T-helper 9 cell (primary cell): ENCODE measurements at places on chromosomes 3 and 15.

- DNase-seq = no peak
These were observed 61.1 kb downstream of the CCNL1 start for GRCh38 chr3:157098823-157099185.

- DNase-seq = peak; percentile 69
These were observed 16.1 kb downstream of the CD276 start for GRCh38 chr15:73700041-73700842.

DNA sequence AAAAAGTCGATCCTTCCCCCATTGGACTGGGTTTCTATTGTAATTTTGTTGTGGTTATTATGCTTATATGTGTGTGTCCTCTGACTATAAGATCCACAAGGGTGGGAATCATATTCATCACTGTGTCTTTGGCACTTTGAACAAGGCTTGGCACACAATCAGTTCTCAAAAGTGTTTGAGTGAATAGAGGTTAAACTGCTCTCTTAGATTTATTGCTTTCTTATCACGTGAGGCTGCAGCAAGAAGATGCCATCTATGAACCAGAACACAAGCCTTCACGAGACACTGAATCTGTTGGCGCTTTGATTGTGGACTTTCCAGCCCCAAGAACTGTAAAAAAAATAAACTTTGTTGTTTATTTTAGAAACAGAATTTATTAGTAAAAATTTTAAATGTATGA is 295.0 kb upstream of the MDFIC2 start:
- no peak for DNase-seq

DNA sequence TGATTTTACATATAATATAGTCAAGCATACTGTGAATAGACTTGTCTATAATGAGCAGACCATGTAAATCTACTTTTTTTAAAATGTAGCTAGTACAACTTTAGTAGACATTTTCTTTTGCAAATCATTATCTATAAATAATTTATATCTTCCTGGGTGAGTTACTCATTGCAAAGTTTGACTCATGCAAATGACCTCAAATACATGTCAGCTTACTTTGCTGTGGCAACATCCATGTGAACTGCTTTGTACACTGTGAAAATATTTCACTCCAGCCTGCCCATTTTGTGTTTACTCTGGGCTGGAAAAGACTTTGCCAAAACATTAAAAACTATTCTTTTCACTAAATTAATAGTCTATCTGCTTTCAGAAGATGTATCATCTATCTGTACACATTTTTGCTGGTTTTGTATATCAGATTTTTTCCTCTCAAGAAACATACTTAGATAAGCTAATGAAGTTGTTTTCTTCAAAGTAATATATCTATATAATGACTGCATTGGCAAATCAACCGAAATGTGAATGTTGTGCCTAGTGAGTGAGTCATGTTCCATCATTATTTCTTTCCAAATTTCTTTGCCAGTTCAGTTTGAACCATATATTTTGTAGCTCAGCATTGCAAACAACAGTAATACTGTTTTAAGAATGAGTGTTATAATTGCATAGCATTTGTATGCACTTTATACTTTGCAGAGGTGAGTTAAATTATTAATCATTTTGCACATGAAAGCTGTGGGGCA is 26.5 kb downstream of the IGSF10 start:
- DNase-seq = no peak

GRCh38 chr3:61876797-61877196 is 315.4 kb downstream of the PTPRG start:
- no peak for DNase-seq

GRCh38 chr3:132840201-132840700 is 118.0 kb upstream of the NPHP3 start:
- no peak for DNase-seq

DNA sequence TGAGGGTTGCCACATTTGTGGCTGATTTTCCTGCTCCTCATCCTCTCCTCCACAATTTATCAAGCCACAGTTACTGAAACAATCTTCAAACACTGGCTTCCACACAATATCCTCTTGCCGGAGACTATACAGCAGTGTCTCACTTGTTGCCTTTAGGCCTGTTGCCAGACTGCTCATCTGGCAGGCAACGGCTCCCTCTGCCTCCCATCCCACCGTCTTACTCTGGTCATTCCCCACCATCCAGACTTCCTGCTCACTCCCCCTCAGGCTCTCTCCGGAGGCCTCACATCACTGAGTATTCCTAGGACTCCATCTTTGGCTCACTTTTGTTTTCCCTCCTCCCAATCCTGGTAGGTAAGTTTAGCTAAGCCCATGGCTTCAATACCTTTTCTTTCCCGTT is 301.9 kb downstream of the IL20RB start:
- no peak for DNase-seq

DNA sequence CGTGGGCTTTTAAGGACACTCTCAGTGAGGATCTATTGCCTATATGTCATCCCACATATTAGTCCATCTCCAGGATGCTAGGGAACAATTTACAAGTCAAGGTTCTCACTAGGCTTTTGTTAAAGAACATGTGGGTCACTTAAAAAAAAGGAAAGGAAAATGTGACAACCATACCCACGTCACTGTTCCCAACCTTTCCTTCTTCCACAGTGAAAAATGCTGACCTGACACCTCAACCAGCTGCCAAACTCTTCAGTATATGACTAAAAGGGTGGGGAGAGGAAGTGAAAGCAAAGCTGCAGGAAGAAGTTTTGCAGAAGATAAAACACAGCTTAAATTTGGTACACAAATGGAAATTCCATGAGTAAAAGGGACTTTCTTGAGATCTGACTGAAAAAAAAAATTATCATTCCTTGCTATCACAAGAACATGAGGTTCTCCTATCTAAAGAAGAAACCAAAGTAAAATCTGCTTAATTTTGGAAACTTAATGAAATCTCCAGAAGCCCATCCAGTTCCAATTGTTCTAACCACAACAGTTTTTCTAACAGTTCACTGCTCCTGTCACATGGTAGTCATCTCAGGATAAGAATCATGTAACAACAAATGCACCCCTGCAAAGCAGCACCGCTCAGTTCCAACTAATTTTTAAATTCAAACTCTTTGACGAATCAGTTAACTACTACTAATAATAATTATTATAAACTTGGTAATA is 117.0 kb upstream of the TSPAN3 start:
- DNase-seq = no peak

GRCh38 chr3:47443611-47443995 is 32.1 kb downstream of the SCAP start:
- no peak for DNase-seq

GRCh38 chr15:70512772-70513362 is 250.5 kb downstream of the UACA start:
- peak; percentile 29 for DNase-seq

GRCh38 chr15:75924576-75924975 is 20.9 kb downstream of the FBXO22 start:
- DNase-seq = no peak

- DNase-seq = no peak
These were observed 39.4 kb upstream of the APEH start for GRCh38 chr3:49634736-49635135.

DNA sequence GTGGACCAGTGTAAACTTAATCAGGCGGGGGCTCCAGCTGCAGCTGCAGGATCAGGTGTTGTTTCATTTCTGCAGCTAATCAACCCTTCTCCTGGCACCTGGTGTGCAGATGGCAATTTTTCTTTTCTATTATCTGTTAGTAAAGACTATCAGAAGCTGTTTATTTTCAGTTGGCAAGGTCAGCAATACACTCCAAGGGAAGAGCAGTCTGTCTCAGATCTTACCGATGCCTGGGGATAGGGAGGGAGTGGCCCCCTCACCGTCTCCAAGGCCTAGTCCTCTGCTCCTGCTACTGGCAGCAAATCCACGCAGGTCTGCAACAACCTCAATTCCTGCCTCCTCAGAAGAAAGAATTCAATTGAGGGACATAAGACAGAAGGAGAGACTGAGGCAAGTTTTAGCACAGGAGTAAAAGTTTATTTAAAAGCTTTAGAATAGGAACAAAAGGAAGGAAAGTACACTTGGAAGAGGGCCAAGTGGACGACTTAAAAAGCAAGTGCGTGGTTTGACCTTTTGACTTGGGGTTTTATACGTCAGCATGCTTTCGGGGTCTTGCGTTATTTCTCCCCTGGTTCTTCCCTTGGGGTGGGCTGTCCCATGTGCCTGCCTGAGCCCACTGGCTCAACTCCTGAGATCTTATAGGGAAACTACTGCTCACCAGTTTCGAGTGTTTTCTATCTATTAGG is 9.2 kb downstream of the CCRL2 start:
- no peak for DNase-seq

GRCh38 chr3:137165117-137165806 is 207.5 kb downstream of the IL20RB start:
- DNase-seq = no peak

GRCh38 chr3:195032955-195033354 is 238.0 kb downstream of the XXYLT1 start:
- no peak for DNase-seq

DNA sequence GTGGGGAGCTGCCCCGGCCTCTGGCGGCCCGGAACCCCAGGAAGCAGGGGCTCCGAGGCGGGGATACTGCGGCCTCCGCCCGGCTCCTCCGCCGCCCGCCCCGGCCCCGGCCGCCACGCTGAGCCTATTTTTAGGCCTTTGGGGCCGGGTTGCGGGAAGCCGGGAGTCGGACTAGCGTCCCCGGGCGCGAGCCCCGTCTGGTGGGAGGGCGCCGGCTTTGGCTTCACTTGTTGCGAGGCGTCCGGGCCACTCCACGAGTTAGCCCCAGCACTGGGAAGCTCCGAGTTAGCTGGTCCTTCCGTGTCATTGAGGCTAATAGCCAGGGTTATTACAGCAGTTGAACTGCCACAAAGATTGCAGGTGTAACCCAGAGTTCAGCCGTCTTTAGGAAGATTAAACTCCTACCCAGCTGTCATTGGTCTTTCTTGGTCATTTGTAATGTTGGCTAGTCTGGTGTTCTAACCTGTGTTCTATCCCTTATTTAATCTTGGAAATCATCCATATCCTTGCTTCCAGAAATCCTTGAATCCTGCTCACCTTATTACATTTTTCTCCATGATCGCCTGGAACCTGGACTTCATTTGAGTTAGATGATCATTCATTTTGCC is 791 bp downstream of the GYG1 start:
- DNase-seq = peak; percentile 23

GRCh38 chr15:88647351-88648105 is 8.7 kb downstream of the ISG20 start:
- DNase-seq = no peak

GRCh38 chr15:99068186-99068585 is 36.7 kb upstream of the SYNM start:
- DNase-seq = no peak

- DNase-seq = no peak
These were observed 2.1 kb downstream of the TRA2B start for GRCh38 chr3:185935465-185936272.

DNA sequence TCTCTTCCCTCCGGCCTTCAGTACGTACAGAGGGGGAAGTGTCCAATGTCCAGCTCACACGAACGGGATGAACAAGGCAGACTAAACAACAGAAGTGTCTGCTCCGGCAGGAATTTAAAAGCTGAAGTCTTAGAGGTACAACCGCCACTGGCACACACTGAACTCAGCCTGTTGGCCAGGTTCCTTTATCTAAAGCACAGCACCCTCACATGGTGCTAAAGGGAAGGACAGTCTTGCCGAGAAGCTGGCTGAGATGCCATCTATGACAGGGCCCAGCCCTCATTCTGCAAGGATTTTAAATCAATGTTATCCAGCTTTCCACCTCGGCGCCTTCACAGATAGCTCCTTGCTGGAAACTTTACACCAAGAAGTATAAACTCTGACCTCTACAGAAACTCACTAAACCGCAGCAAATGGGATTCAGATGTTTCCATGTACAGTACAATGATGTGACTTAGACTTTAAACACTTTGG is 2.8 kb downstream of the ADAMTS17 start:
- peak; percentile 38 for DNase-seq

DNA sequence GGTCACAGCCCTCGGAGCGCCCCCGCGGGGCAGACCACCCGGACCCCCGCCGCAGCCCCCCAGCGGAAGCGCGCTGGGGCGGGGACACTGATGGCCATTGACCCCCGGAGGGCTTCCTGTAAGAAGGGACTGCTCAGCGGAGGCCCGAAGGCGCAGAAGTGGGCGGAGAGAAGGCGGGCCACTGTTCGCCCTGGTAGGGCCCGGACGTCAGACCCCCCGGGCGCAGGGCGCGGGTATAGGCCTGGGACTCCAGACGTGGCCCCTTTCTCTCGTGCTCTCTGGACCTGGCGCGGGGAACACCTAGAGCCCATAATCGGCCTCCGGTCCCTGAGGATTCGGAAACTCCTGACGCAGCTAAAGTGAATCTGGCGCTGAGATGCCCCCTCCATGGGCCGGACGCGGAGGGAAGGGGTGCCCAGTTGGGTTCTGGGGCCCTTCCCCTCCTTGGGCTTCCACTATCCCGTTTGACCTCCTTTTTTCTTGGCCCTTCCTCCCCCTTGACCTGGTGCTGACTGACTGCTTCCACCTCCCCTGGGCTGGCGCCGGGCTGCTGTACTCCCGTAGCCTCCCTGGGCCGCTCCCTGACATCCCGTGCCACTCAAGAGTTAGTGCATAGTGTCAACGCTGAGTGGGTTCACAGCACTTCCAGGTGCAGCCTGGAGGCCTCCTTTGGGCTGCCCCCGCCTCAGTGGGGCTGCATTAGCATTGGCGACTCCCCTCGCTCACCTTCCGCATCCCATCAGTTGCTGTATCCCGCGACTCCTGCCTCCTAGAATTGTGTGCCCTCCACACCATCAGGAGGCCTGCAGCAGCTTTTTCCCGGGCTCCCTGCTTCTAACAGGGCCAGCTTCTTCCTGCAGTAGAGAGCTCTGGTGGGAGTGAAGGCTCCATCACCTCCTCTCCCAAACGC is 694 bp downstream of the ABTB1 start:
- peak; percentile 37 for DNase-seq

DNA sequence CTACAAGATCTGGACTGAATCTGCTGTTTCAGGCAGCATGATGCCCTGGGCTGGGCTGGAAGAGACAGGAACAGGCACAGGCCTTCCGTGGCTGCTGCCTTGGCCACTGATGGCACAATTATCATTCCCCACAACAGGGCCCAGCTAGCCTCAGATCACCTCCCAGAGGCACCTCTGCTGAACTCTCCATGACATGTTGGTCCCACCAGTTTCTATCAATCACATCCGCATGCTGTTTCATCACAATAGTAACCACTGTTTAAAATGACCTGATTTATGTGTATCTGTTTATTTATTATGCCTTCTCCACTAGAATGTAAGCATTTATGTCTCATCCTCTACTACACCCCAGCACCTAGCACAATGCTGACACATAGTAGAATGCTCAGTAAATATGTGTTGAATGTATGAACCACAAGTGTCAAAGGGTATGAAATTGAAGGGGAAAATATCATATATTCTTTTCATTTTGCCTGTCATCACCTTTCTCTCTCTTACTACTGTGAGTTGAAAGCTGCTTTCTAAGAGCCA is 32.7 kb upstream of the ZBTB38 start:
- no peak for DNase-seq

DNA sequence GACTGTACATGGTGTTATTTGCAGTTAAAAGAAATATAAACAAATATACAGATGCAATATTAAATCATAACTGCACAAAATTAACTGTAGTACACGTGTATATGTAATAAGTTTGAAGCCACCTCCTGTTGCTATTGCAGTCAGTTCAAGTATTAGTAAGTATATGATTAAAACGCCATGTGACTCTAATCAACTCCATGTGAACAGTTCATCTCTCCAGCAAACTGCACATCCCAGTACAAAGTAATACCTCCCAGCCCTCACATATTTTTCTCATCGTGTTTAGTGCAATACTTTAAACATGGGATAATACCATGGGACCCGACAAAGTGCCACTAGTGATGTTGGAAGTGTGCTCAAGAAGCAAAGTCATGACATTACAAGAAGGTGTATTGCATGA is 34.6 kb downstream of the PDCD10 start:
- DNase-seq = no peak
